Right cardiac atrium (tissue), 5 donors: ENCODE measurements at places on chromosomes 2 and 18. TPM values are rescaled to one million over a fixed set of nuclear protein-coding genes. Genes with fewer than 3 reads are reported as not detected.

Gene GAREM1
- 13.2 TPM for total RNA-seq

Gene ADD2
- total RNA-seq, result 0.40 TPM

Gene PRKCE
- total RNA-seq, result 19.5 TPM

Gene DYNAP
- total RNA-seq, result not detected

- DNase-seq, result no peak
These were observed 553.0 kb downstream of the DCDC2C start for GRCh38 chr2:4256351-4256750.

GRCh38 chr2:130327703-130328527 lies 14.8 kb upstream of the IMP4 start:
- no peak for DNase-seq

- no peak for DNase-seq
These were observed 107.2 kb downstream of the ZEB2 start for GRCh38 chr2:144412709-144413108.

Gene HOXD13
- total RNA-seq, result not detected
